Colonic mucosa (tissue), 4 donors: ENCODE measurements at places on chromosomes 5 and 9.
A peak's percentile ranks its signal among the peaks of the same experiment; 100 is the strongest.

DNA sequence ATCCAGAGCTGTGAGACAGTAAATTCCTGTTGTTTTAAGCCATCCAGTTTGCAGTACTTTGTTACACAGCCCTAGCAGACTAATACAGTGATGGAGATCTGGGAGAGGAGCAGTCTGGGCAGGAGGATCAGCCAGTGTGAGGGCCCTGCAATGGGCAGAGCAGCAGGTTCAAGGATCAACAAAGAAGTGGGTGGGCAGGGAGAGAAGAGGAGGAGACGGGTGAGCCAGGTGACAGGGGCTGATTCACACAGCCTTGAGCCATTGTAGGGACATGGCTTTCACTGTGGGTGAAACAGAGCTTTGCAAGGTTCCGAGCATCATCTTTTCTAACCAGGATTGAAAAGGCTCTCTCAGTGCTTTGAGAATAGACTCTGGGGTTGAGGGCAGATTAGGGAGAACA, 88.2 kb upstream of the MVB12B start:
- no peak for DNase-seq

GRCh38 chr5:178602752-178603151, 12.6 kb upstream of the COL23A1 start:
- no peak for DNase-seq

- no peak for DNase-seq
These were observed 581.4 kb downstream of the CDK5RAP2 start for GRCh38 chr9:119998614-119999013.

DNA sequence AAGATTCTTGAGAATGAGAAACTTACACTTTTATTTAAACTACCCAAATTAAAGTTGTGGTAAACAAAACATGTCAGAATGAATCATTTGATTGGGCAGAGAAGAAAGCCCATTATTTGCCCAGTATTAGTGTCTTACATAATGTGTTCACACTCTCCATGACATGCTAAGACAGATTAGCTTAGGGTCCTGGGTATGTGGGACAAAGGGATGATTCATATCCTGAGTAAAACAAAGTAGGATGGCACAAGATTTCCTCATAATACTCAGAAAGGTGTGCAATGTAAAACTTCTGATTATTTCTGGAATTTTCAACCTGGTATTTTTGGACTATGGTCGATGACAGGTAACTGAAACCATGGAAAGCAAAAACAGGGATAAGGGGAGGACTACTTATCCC, 183.9 kb upstream of the POU5F2 start:
- no peak for DNase-seq

GRCh38 chr9:132630811-132631210, 39.0 kb downstream of the DDX31 start:
- DNase-seq = no peak

DNA sequence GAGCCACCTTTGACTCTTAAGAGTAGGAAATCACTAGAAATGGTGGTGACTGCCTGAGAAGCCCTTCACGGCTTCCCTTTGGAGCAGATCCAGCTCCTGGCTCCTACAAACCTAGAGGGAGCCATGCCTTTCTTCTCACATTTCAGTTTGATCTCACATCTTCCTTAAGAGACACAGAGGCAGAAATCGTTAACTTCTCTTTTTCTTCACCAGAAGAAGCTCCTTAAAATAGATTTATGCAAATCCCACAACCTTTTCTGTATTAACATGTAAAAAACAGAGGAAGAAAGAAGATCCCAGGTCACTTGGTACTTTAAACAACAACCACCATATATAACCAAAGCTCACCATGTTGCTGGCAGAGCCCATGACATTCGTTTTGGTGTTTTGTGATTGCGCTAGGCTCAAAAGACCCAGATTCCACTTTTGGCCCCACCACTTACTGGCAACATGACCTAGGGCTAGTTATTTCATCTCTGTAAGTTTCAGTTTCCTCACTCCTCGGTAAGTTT, 29.6 kb downstream of the PAX5 start:
- DNase-seq = no peak

DNA sequence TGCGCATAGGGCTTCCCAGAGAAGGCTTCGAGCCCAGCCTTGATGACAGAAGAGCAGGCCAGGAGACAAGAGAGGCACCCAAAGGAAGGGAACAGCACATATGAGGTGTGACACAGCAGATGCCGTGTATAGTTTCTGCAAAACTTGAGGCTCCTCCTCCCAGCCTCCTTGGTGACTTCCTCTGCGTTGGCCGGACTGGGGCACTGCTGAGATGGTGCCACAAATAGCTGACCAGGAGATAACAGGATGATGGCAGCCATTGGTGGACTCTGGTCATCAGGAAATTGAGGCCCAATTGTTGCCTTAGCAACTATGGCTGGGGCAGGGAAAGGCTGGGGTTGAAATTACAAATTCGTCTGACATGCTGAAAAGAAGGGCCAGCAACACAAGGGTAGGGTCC, 4.8 kb upstream of the ZNF79 start:
- DNase-seq = no peak

GRCh38 chr5:860506-861150, 9.8 kb upstream of the ZDHHC11 start:
- DNase-seq = no peak

DNA sequence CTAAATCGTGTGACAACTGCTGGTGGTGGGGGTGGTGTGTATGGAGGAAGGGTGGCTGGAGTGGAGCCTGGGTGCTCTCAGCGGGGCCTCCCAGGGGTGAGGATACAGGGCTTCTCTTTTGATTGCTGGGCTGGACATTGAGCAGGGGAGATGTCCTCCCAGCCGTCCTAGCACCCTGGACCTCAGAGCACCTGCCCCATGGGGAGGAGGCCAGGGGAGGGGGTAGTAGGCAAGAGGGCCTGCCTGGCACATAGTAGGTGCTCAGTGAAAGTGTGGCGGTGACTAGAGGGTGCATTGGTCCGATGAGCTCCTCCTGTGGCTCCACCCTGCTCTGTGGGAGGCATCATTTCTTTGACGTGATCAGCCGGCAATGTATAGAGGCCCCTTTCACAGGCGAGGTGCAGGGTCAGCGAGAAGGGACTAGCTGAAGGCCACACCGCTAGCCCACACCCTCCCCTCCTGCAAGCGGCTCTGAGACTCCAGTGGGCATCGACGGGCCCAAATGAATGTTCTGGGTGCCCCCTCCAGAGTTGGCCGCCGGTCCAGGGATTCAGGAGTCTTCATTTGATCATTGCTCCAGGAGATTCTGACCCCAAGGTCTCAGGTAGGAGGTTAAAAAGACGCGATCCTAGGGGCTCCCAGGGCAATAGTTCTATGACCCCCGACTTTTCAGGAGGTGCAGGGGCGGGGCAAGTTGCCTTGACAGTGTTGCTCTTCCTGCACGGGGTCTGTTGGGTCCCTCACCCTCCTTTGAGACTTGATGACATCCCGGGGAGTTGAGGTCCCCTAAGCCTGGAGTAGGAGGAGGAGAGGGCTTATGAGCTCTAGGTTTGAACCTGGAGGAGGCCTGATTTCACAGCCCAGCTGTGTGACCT, 255.5 kb downstream of the PBX3 start:
- no peak for DNase-seq

DNA sequence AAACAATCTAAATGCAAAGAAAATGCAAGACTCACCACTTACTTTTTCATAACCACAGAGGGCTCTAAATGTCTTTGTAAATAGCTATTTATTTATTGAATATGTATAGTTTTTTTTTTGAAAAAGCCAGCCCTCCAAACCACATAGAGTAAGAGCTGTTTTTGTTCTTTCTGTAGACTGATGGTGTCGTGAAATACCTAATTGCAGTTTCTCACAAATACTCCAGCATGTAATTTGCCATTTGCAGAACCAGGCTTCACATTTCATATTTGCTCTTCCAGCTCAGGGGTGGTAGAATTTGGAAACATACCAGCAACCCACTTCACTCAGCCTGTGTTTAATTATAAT, 159.8 kb downstream of the TMC1 start:
- no peak for DNase-seq

DNA sequence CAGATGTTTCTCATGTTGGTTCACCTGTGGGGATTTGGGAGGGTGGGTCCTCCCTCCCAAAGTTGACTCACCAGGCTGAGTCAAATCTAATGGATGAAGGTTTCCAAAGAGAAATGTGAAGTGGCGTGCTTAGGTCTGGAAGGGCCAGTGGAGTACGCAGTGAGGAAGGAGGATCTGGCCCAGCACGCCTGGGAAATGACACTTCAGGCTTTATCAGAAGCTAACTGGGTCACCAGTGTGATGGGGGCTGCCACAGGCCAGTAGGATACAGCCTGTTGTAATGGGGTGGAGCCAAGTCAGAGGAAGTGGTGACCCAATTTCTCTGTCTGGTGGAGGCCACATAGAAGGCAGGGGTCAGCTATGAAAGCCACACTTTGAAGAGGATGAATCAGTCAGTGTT, 18.0 kb downstream of the POLR1E start:
- DNase-seq = no peak

DNA sequence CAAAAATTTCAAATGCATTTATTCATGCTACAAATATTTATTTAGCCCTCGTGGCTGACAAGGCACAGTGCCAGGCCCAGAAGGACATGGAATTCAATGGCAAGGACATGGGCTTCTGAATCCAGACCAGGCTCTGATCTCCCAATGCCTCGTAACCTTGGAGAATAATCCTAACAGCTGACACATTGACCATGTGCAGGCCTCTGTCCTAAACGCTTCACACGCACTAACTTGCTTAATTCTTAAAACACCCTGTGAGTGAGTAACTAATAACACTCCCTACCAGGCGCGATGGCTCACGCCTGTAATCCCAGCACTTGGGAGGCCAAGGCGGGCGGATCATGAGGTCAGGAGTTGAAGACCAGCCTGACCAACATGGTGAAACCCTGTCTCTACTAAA, 33.2 kb downstream of the MYO10 start:
- DNase-seq = no peak

GRCh38 chr5:180315762-180316212, 23.9 kb upstream of the MAPK9 start:
- peak; percentile 82 for DNase-seq

DNA sequence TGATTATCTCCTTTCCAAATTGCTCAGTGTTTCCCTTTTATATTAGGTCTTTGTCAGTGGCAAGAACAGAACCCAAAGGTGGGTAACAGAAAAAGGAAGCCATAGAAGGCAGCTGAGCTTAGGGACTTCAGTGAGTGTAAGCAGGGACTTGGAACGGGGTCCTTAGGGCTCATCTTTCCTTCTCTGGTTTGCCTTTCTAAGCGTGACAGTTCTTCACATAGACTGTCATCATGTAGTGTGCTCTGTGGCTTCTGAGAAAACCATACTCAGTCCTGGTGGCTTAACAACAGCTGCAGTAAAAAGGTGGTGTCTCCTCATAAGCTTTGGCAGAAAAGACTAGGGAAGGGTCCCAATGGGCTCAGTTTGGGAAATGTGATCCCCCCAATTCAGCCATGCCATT, 108.8 kb downstream of the SLC12A2 start:
- DNase-seq = no peak

- DNase-seq = no peak
These were observed 27.6 kb downstream of the TRPC7 start for GRCh38 chr5:136337788-136338187.

DNA sequence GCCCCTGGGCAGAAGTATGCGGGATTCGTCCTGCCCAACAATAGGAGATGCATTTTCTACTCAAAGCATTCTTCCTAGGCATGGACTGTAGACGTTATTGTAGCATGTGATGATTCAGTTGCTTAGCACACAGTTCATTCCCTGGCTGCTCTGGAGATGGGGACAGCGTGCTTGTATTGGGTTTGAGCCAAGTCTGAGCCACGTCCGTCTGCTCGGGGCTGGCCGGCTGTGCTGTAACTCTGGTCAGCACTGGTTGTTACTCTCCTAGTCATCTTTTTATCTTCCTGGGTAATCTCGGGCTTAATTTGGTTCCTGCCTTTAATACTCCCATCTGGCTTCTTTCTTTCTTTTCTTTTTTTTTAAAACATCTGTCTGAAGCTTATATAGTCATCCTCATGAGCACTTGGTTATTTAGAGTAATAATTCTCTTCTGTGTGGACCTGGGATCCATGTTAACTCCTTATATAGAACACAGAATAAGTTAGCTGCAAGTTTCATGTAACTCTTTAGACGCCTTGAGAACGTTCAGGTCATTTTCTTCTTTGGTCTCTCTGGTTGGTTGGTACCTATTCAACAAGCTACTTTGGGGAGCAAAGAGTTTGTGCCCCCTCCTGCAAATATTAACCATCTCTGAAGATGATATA, 118.8 kb upstream of the RPS23 start:
- peak; percentile 29 for DNase-seq

DNA sequence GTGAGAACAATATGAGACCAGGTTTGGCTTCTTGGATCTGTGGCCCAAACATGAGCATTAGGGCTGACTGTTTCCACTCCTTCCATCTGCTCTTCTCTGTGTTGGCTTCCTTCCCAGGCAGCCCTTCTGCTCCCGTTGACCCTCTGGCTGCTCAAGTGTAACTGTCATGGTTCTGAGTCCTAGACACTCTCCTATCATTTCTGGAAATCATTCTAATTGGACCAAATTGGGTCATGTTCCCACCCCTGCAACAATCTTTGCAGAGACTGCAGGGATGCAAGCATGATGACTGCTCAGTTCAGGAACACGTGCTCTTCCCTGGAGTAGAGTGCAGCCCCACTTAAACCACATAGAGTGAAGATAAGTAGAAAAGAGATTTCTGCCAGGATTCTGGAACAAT, 741.4 kb downstream of the TAF11L14 start:
- no peak for DNase-seq

DNA sequence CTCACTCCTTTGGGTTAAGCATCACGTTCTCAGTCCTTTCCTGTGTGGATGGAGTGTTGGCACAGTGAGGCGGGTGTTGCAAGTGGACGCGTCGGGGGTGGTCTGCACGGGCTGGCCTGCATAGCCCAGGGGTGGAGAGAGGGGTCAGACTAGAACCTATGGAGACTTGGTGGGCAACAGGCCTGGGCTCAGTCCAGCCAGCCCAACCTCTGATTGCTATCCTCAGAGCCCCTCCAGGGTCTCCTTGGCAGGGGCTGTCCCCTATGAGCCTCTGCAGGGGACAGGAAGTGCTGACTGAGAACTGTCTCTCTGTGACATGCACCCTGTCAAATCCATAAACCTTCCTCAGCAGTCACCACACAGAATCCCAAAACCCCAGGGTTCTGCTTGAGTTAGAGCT, 2.3 kb downstream of the DCANP1 start:
- no peak for DNase-seq

GRCh38 chr5:107564931-107565372, 105.8 kb downstream of the EFNA5 start:
- no peak for DNase-seq
